ENCODE measurements at places on chromosomes 7 and 10.

GRCh38 chr7:84908196-84908793 is 278.6 kb downstream of the SEMA3D start:
- DNase-seq = no peak

DNA sequence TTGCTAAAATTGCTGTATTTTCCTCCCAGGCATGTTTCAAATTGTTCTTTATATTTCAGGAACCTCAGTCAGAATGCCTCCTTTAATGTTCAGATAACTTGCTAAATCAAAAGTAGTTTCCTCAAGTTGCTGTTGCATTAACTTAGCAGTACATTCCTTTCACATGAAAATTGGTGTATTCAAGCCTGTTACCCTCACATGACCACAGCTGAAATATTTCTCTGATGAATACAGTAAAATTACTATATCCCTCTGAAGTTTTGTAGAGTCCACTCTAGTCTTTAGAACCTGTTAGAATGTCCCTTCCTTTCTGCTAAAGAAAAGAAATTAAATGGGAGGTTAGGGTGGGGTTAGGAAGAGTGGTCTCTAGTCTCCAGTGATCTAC is 24.5 kb upstream of the C1GALT1 start:
- DNase-seq = no peak

DNA sequence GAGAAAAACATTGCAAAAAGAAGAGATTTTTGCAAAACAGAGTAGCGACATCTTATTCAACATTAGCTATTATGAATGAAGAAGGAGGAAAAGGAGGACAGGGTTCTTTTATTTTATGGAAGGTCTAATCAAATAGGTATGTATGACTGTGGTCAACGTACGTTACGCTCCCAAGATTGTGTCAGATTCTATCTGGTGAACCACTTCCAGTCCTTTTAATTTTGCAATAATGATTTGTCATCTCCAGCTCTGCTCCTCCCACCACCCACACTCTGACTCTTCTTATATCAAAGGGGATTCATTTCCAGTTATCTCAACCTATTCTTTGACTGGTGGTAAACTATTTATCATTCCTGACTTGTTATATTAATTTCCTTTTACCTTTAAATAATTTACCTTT is 259.9 kb downstream of the CACNA2D1 start:
- no peak for DNase-seq

GRCh38 chr10:127614484-127615017 is 65.4 kb downstream of the NPS start:
- DNase-seq = no peak

- DNase-seq = no peak
Measured at GRCh38 chr7:2520131-2520760, 672 bp downstream of the LFNG start.

DNA sequence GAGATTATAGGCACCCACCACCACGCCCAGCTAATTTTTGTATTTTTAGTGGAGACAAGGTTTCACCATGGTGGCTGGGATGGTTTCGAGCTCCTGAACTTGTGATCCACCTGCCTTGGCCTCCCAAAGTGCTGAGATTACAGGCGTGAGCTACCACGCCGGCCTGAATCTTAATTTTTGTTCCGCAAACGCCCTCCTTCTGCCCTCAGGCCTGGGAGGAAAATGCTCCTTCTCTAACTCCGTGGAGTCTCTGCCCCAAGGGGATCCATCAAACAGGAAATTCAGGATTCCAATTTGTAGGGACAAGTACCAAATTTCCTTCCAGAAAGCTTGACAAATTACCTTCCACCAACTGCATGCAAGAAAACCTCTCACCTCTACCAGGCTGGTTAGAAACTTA is 43.2 kb downstream of the RBAK start:
- no peak for DNase-seq

DNA sequence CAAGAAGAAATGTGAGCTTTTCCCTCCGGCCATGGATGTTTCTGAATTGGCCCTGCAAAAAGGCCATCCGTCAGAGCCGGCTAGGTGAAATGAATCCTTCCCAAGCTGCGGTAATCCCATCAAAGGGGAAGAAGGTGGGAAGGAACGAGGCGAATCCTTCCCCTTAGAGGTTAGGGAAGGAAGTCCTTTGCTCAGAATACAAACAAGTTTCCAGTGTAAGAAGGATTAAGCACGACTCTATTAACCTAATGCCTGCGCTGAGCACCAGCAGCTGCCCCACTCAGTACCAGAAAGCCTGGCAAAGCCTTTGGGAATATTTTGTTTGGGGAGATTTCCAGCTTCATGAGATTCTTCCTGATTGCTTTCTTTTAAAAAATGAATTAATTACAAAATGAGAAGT is 42.8 kb downstream of the CLRN3 start:
- no peak for DNase-seq

DNA sequence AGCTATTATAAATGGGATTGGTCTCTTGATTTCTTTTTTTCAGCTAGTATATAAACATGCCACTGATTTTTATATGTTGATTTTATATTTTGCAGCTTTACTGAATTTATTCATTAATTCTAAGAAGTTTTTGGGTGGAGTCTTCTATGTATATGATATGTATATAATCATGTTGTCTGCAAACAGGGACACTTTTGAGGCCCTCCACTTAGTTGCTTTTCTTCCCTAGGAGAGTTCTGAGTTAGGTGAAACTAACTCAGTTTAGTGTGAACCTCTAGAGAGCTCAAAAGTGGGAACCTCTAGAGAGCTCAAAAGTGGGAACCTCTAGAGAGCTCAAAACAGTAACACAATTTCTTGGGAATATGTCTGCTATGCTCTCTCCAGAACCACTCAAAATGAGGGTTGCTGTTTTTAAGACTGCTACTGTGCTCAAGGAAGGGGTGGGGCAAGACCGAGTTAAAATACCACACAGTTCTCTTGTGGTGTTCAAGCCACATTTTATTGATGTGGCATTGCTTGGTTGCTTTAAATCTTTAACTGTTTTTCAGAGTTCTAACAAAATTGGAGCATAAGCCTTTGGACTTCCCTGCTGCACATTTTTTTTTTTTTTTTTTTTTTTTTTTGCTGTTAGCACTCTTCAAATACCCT is 13.2 kb downstream of the CCDC7 start:
- no peak for DNase-seq

DNA sequence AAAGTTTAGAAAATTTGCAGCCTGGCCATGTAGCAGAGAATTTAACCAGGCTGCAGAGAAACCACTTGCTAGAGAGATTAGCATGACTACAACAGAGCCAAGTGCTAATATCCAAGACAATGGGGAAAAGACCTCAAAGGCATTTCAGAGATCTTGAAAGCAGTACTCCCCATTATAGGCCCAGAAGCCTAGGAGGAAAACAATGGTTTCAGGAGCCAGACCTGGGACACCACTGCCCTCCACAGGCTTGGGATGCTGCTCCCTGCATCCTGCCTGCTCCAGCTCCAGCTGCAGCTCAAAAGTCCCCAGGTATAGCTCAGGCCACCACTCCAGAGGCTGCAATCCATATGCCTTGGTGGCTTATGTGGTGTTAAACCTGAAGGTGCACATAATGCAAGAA is 101.5 kb upstream of the TMEM72 start:
- DNase-seq = no peak

GRCh38 chr7:28032738-28033380 is 147.7 kb downstream of the JAZF1 start:
- DNase-seq = no peak

GRCh38 chr10:88100281-88100680 is 236.9 kb downstream of the PTEN start:
- no peak for DNase-seq

- no peak for DNase-seq
Measured at GRCh38 chr10:124126145-124126982, 33.0 kb upstream of the CHST15 start.

- no peak for DNase-seq
Measured at GRCh38 chr10:127459918-127460317, 89.2 kb upstream of the NPS start.

- DNase-seq = no peak
Measured at GRCh38 chr7:117084286-117084685, 131.0 kb downstream of the ST7 start.

GRCh38 chr10:107689323-107689722 is 524.8 kb upstream of the SORCS1 start:
- DNase-seq = no peak

GRCh38 chr10:125611756-125612155 is 71.2 kb downstream of the TEX36 start:
- DNase-seq = no peak

DNA sequence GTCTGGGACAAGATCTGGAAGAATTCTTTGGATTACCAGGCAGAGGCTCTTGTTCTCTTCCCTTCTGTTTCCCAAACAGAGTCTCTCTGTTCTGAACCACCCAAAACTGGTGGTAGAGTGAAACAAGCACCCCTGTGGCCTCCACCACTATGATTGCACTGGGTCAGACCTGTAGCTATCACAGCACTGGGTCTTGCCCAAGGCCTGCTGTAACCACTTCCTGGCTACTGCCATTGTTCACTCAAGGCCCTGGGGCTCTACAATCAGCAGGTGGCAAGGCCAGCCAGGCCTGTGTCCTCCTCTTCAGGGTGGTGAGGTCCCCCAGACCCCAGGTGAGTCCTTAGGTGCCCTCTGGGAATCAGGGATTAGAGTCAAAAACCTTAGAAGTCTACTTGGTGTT is 4.1 kb upstream of the LRRC17 start:
- no peak for DNase-seq

GRCh38 chr7:97513326-97513725 is 218.6 kb upstream of the TAC1 start:
- DNase-seq = no peak

GRCh38 chr10:125096975-125097374 is 63.4 kb downstream of the CTBP2 start:
- DNase-seq = no peak

DNA sequence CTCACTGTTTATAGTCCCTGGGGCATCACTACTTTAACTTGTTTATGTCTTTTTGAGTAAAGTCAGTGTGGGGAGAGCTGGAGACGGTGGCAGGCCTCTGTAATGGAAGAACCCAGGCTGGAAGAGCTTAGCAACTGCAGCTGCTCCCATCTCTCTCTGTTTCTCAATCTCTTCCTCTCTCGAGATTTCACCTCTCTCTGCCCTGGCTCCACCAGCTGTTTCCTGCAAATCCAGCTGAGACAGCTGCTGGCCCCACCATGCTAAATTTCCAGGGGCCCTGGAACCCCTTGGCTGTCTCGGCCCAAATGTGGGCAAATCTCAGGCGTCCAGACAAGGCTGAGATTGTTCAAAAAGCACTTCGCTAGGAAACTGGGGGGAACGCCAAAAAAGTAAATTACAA is 25.8 kb upstream of the SLF2 start:
- no peak for DNase-seq

DNA sequence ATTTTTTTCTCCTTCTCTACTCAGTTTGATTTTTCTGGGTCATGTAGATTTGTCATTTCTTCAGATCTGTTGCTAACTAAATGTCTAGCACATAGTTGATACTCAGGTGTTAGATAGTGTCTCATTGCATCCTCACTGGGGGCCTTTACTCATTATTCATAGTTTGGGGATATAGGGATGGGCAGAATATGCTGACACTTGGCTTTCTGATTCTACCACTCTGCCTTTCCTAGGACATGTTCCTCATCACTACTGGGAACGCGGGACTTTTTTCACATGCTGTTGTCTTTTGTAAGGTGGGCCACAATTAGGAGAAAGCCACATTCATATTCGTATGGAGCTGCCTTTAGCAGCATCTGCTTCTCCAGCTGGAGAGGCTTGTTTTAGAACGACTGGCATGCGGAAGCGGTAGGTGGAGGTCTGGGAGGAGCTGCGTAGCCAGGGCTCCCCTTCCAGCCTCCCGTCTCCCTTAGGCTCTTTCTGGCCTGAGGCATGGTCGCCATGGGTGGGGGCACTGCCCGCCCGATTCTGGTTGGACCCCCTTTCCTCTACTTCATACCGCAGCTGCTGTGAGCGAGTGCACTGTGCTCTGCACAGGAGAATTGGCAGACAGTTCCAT is 78.8 kb downstream of the SND1 start:
- no peak for DNase-seq

GRCh38 chr7:131057015-131057793 is 270.5 kb upstream of the MKLN1 start:
- no peak for DNase-seq

DNA sequence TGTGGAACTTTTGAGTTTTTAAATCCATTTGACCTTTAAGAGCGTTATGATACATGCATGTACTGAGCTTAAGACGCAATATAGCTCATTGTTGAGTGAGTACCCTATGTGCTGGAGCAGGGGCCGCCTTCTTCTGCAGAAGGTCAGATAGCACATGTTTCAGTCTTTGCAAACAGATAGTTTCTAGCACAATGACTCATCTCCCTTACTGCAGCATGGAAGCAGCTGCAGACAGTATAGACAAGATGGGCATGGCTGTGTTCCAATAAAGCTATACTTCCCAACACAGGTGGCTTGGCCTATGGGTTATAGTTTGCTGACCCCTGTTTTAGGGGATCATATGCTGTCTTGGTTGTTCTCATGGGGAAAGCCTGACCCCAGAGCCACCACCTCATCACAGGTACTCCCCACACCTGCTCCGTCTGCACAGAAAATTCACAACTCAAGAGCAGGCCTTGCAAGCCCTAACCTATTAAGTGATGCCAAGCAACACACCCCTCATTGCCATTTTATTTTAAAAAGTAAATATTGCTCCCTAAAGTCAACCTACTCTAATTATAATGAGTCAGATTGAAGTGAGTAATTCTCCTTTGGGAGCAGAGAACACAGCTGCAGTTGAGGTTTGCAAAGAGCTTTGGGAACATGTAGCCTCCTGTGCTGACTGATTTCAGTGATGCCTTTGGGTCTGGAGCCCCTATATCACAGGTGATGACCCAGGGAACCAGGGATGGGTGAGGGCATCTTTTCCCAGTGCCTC is 330.1 kb downstream of the PAXIP1 start:
- DNase-seq = no peak

DNA sequence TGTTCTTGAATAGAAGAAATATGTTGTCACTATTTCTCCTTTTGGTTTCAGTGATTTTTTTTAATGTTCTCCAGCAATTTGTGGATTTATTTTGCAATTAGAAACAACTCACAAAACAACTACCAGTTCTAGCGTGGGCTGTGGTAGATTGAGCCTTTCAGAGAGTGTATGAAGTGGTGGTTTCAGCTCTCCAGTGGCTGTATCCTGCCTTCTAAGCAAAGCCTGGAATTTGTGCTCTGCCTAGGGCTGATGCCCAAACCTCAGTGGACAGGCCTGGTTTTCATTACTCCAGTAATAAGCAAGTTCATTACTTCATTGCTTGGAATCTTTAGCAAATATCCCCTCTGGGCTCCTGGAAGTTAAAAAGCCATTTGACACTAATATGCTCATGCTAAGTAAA is 35.9 kb downstream of the APBB1IP start:
- DNase-seq = no peak

Measured in stimulated activated CD4-positive, alpha-beta T cell treated with anti-CD3 and anti-CD28 coated beads, Interleukin-1b, Interleukin-23, amount 100 ng/mL, for 4 hours (primary cell).